ENCODE measurements at places on chromosomes 1 and 21.
A peak's percentile ranks its signal among the peaks of the same experiment; 100 is the strongest.

DNA sequence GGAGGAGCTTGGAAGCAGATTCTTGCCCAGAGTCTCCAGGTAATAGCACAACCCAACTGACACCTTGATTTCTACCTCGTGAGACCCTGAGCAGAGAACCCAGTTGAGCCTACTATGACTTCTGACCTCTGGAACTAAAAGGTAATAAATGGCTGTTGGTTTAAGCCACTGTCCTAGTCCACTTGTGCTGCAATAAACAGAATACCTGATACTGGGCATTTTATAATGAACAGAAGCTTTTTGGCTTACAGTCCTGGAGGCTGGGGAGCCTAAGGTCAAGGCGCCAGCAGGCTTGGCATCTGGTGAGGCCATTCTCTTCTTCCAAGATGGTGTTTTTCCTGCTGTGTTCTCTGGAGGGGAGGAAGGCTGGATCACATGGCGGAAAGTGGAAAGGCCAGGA, 39.9 kb upstream of the TP53BP2 start:
- no peak for DNase-seq

DNA sequence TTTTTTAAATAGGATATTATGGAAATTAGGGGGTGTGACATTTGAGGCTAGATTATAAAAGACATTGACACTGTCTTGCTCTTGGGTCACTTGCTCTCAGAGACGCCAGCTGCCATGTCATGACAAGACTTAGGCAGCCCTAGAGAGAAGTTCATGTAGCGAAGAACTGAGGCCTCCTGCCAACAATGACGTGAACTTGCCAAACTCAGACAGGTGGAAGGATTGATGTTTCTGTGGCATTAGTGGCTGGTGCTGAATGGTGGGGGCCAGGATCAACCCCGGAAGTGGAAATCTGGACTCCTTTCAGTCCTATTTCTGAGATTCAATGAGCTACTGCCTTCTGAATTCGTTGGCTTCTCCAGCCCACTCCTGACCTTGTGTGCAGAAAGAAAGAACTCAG, 14.7 kb downstream of the NCF2 start:
- DNase-seq: no peak

DNA sequence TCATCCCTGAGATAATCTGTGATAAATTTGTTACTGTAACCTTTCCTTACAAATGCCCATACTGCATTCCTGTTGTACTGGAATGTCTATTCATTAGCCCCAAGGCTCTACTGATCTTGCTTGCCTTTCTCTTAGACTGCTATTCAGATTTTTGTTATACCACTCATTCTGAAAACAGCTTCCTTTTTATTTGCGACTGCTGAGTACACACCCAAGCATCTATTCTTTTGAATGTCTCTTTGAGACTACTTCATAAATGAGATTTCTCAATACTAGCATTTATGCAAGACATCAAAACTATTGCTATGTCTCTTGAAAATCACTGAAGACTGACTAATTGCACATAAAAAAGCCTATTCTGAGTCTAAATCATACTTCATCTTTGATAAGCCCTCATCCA, 38.6 kb downstream of the DENND1B start:
- DNase-seq: no peak

GRCh38 chr1:7026169-7026568, 240.9 kb downstream of the CAMTA1 start:
- no peak for DNase-seq

- DNase-seq: no peak
Measured at GRCh38 chr21:45507888-45508508, 34.2 kb downstream of the SLC19A1 start.

- DNase-seq: no peak
Measured at GRCh38 chr1:88917321-88918025, 26.1 kb upstream of the GTF2B start.

DNA sequence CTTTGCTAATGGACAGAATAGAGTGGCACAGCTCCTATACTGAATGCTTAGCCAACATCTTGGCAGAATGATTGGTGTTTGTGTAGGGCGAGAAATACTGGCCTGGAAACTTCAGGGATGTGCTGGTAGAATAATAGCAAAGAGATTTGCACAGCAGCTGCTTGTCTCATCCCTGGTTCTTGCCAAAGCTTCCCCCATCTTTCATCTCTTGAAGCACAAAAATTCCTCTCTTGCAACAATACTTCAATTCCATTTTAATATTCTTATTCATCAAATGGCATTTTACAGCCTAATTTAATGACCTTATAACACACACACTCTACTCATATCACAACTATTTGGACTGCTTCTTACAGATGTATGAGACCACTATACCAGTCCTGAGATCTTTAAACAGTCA, 37.7 kb downstream of the LHX8 start:
- DNase-seq: no peak

- no peak for DNase-seq
Measured at GRCh38 chr1:197024460-197024859, 42.6 kb downstream of the F13B start.

DNA sequence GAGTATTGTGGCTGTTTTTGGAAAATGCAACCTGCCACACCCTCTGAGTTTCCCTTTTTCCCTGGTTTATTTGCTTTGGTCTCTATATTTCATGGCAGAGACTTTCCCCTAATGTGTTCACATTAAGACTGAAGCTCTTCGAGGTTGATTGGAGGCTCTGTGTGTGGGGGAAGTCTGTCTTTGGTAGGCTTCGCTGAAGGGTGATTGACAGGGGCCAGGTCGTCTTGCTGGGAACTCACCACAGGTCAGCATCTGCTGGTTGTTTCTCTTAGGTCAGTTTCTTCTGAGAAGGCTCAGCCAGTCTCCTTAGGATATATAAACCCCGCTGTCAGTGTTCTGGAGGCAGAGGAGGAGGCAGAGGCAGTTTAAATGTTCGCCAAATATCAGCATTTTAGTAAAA, 249.4 kb downstream of the RPS6KC1 start:
- DNase-seq: no peak

- DNase-seq: no peak
Measured at GRCh38 chr1:176954242-176954641, 210.3 kb downstream of the ASTN1 start.

GRCh38 chr1:241485554-241485992, 34.0 kb downstream of the FH start:
- DNase-seq: peak; percentile 3

DNA sequence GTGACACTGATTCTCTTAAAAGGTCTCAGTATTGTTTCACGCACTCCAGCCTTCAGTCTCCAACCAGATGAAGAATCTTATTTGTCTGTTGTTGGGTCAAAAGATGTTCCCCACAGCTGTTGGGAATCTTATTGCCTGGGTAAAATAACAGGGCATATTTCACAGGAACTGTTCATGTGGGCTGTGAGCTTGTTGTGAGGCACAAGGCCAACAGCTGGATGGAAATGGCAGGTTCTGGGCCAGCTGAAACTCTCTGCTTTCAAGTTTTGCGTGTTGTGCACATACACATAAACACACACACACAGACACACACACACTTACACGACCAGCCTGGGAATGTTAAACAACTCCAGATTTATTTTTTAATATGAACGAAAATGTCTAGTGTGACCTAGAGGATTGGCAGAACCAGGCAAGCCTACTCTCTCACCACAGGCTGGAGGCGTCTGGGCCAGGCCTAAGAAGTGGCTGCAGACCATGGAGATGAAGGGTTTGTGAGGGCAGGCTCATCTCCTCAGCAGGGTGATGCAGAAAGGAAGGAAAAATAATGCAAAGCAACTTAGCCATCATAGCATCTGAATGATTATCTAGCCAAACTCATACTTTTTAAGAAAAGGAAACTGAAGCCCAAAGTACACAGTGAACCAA, 357.0 kb downstream of the TTLL7 start:
- no peak for DNase-seq

GRCh38 chr1:170445096-170445495, 86.9 kb upstream of the GORAB start:
- no peak for DNase-seq

GRCh38 chr21:43902441-43902840, 37.4 kb downstream of the AGPAT3 start:
- no peak for DNase-seq

DNA sequence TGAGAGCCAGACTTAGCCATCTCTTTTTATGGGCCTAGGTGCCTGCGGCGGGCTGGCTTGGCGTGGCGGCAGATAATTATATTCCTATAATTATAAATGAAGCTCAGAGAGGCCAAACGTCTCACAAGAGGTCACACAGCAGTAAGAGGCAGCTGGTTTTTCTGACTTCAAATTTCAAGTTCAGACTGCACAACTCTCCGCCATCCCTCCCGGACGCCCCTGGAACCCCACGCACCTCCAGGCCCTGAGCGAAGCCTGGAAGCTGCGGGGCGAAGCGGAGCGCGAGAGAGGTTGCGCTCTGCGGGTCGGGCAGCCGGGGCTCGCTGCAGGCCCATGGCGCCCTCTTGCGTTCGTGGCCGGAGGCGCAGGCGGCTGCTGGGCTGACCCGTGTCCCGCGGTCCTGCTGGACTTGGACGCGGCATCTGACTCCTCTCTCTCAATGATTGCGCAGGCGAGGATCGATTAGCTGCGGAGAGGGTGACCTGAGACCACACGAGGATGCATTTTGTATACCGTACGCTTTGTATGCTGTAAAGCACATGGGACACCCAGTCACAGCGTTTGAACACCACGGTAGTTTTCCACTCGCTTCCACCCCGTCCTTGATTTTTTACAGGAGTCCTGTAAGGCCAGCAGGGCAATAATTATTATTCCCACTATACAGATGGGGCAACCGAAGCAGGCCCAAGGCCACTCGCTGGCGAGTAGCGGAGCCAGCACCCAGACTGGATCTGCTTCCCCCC, 272.7 kb downstream of the FOXD2 start:
- DNase-seq: peak; percentile 3

DNA sequence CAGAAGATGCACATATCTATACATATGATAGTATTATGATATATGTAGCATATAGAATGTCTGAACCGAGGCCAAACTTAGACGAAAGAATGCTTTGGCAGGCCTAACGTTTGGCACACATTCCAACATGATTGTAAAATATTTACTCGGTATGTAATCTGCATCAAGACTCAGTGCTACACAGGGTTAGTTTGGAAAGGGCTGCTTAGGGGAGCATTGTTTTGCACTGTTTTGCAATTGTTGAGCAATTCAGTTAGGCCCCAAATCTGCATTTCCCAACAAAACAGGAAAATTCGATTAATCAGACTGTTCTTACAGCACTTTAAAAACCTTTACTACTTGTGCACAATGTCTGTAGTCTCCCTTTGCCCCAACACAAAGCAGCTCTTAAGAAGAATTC, 216.0 kb upstream of the NEGR1 start:
- no peak for DNase-seq

DNA sequence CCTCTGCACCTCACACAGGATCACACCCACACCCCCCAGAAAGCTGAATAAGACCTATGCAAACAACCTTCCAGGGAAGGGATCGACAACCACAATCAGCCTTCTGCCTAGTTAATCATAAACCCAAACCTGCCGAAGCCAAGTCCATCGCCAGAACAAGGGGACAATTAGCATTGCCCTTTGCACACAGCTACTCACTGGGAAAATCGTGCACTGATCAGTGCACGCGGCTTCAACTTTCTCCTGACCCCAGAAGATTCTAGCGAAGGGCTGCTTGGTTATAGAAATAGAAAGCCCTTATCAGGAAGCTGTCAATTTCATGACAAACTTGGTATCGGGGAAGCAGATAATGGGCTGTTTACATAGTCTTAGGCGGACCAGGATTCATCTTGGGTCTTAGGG, 29.5 kb downstream of the RUNX1 start:
- DNase-seq: no peak

DNA sequence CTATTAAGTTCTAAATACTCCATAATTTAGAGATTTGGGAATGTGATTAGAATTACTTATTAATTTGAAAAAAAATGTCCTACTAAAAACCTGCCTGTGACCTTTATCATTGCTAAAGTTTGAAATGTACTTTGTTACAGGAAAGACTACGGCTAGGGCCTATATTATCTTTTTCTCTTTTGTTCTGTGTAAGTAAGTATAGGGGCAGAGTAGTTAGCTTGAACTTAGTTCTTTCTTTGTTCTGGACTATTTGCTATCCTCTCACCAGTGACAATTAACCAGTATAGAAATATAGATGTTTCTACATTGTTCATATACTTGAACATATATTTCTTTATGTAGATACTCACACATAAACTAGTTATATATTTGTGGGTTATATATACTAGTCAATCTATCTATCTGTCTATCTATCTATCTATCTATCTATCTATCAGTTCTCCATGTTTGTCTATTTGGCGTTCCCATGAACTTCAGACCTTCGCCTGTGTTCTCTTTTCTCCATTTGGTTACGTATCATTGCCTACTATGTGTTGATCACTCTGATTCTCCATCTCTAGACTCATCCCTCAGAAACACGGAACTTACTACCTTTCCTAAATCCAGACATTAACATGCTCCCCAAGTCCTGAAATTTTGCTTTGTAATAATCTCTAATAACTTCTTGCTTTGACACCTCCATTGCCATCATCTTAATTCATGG, 3.3 kb downstream of the PTPRC start:
- no peak for DNase-seq

- no peak for DNase-seq
Measured at GRCh38 chr1:20871419-20871818, 84.3 kb upstream of the HP1BP3 start.

DNA sequence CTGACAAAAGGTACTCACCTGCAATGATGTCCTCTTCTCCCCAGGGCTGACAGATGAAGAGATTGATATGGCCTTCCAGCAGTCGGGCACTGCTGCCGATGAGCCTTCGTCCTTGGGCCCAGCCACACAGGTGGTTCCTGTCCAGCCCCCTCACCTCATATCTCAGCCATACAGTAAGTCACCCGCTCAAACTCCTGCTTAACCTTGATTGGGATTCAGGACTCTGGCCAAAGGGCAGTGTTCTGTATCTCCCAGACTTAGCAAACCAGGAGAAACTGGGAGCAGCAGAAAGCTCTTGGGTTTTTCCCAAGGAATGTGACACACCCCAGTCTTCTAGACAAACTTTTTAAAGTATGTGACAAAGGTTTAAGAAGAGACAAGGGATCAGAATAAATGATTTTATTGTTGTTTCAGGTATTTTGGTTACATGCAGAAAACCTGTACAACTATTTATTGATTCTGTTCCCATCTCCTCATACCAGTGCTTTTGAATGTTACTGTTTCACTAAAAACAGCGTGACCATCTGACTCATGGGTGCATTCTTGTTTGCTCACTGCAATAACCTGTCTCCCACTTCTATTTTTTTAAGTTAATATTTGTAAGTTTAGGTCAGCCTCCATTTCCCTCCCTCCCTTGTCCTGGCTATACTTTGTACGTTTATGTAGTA, 124.6 kb downstream of the PEX14 start:
- DNase-seq: peak; percentile 25

DNA sequence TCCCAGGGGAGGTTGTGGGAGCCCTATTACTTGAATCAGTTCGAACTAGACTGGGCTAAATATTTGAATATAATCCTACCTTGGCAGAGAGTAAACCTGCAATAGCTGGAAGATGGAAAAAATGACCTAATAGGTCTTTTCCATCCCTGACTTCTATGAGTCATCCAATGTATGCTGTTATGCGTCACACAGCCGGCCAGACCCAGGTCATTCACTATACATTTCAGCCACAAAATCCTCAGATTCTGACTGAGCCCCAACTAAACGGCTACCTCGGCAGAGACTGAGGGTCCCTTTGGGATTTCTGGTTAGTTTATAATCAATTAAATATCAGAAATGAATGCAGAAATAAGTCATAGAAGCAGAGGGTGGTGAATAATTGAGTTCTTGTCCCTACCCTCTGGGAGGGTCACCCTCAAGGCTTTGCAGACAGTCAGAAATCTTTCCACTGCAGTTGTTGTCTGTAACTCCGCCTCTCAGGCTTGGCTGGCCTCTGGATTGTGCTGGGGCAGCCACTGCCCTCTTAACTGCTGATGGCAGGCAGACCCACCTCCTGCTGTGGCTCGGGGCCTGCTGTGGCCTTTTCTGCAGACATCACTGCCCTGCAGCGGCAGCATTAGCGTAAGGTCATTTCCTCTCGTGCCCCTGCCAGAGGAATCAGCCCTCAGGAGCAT, 240.5 kb downstream of the TGFB2 start:
- no peak for DNase-seq

Measured in SW 1271 (cell line).